Activated effector memory CD4-positive, alpha-beta T cell treated with Interleukin-2 at 50 U/mL for 16 hours (primary cell): ENCODE measurements at places on chromosomes 12 and 14.

DNA sequence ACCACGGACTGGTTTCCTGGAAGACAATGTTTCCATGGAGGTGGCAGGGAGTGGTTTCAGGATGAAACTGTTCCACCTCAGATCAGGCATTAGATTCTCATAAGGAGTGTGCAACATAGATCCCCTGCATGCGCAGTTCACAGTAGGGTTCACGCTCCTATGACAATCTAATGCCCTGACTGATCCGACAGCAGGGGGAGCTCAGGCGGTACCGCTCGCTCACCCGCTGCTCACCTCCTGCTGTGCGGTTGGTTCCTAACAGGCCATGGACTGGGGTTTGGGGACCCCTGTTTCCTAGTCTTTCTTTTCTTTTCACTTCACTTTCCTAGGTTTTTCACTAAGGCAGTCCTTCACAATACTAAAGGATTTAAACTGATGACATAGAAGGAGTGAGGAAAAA is 39.6 kb downstream of the GUCY2C start:
- DNase-seq, result no peak

GRCh38 chr12:131264635-131265034 is 310.9 kb downstream of the ADGRD1 start:
- DNase-seq, result no peak

GRCh38 chr12:75876832-75877762 is 154.5 kb downstream of the PHLDA1 start:
- DNase-seq, result no peak

GRCh38 chr12:132200800-132201199 is 56.5 kb downstream of the NOC4L start:
- no peak for DNase-seq
